Renal cortex interstitium (tissue), 15 donors: ENCODE measurements at places on chromosomes 1 and 21. TPM values are rescaled to one million over a fixed set of nuclear protein-coding genes. Genes with fewer than 3 reads are reported as not detected.

DNA sequence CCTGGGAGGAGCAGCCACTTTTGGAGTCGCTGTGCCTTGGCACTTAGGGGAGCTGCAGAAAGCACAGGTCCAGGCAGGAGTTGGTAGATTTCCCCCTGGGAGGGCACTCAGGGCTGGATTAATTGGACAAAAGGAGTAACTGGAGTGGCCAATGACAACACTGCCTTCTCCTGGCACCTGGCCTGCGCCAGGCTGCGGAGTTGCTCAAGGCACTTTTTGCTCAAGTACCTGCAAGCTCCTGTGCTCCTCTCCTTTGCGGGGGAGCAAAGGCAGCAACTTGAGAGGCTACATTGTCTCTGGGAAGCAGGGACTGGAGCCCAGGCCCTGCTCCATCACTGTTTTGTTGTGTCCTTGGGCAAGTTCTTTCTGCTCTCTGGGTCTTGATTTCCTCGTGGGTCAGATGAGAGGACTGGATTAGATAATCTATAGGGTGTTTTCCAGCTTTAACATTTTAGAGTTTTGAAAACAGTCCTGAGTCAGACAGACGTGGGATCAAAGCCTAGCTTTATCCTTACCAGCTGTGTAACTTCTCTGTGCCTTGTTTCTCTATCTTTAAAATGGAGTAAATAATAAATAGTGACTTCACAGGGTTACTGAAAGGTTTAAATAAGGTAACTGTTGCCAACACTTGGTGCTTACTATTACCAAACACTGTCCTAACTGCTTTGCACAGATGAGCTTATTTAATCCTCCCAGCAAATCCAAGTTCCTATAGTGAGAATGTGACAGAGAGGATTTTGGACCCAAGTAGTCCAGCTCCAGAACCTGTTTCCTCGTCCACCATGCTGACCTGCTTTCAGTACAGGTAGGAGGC, 18.0 kb upstream of the GRHL3 start:
- no peak for DNase-seq

GRCh38 chr1:205663286-205663936, 16.9 kb downstream of the SLC45A3 start:
- no peak for DNase-seq

DNA sequence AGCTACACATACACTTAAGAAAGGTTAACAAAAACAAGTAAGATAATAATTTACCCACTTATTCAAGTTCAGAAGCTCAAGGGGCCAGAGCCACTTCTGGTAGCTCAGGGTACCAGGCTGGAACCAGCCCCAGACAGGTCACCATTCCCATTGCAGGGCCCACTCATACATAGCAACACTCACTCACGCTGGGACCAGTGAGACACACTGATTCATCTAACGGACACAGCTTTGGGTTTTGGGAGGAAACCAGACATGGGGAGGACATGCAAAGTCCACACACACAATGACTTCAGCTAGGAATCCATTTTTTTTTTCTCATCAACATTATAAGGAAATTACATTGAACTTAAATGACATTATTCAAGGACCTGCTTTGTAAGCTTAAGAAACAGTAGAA, 169.1 kb downstream of the ZC3H11B start:
- no peak for DNase-seq

GRCh38 chr1:53576381-53576801, 117.2 kb downstream of the DMRTB1 start:
- no peak for DNase-seq

DNA sequence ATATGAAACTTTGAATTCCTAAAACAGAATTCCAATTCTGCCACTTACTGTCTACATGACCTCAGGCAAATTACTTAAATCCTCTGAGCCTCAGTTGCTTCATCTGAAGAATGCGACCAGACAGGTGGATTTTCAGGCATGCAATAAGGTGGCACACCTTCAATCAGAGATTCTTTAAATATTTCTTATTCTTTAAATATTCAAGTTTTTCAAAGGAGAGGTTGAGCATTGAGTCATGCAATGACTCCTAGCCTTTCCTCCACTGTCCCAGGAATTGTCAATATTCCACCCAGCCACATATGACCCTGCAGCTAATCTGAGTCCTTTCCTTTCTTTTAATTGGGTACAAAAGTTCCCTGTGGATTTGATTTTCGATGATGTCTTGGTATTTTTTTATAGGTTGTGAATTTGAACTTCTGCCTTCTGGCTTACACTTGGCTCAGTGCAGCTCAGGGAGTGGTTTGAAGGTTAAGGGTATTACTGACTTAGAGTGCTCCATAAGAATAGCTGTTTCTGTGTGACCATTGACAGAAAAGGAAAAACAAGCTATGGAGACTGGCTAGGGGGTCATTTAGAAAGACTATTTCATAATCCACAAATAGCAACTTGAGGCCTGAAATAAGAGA, 52.2 kb upstream of the PRDX6 start:
- no peak for DNase-seq

- no peak for DNase-seq
Observed at GRCh38 chr21:9838738-9839642, 682.4 kb upstream of the TPTE start.

GRCh38 chr1:115426231-115426771, 88.3 kb upstream of the NGF start:
- DNase-seq: peak; percentile 15

- DNase-seq: no peak
Observed at GRCh38 chr1:230573658-230574057, 68.6 kb upstream of the COG2 start.

- DNase-seq: no peak
Observed at GRCh38 chr21:15061279-15061678, 3.5 kb downstream of the NRIP1 start.

The NKAIN1 gene
- 3.1 TPM for polyA plus RNA-seq
